ENCODE measurements at places on chromosomes 16 and 17. TPM values are rescaled to one million over a fixed set of nuclear protein-coding genes. Genes with fewer than 3 reads are reported as not detected.
A peak's percentile ranks its signal among the peaks of the same experiment; 100 is the strongest.

DNA sequence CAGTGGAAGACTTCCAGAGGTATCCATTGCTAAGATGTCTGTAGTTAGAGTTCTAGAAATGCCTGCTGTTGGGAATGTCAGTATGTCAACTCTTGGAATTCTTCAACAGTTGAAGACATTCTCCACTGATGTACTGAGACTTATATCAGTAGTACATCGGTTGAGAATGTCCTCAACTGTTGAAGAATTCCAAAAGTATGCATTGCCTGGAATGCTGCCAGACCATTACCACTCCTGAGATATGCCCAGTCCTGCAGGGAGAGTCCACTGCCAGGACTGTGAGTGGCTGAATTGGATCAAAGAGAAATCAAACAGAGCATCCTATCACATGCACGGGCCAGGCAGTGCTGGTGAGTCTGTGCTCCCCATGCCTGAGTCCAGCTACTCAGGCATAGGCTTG, 42.0 kb downstream of the IL21R start:
- no peak for DNase-seq

- DNase-seq, result no peak
Measured at GRCh38 chr16:86984343-86984742, 332.8 kb downstream of the C16orf95 start.

DNA sequence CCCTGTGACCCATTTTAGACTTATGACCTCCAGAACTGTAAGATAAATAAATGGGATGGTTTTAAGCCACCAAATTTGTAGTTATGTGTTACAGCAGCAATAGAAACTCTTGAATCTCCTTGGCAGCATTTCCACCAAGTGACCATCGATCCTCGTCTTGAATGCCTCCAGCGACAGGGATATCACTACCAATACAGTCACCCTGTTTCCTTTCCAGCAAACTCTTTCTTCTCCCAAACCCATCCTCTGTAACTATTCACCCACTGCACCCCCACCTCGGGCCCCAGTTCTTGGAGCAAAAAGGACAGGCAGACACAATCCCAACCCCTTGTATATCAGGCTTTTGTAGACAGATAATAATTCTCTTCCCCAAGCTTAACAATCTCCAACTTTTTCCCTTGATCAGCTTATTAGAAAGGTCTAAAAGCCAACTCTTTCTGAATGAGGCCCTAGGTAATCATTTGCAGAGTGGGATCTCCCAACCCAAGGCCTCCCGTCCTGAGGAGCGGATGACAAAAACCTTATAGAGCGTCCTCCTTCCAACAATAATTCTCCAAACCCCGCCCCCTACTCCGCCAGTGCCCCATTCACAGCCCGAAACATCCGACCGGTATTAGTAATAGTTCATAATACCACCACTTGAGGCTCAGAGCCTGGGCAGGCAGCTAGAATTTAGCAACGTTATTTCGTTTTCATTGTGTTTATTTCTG, 14.7 kb upstream of the PLLP start:
- peak; percentile 91 for DNase-seq

The MRPL12 gene
- 186 TPM for total RNA-seq

GRCh38 chr17:34519282-34519681, 60.1 kb upstream of the TMEM132E start:
- peak; percentile 1 for DNase-seq

DNA sequence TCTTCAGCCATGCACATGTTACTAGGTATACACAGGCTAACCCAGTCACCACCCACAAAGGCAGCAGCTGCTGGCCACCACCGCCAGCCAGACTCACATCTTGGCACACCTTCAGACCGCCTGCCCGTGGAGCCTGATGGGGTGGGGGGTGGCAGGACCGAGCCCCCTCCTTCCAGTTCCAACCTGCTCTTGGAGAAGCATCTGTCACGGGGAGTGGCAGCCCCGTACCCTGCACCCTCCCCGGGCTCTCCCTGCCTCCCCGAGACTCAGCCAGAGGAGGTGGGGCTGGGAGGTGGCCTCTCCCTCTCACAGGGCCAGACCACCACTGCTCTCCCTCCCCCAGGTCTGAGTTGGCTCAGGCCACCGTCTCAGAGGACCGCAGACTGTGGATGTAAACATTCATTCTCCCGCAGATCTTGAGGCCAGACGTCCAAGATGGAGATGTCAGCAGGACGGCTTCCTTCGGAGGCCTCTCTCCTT, 11.3 kb upstream of the RBFOX3 start:
- DNase-seq, result no peak

GRCh38 chr16:26643519-26643918, 423.2 kb upstream of the C16orf82 start:
- no peak for DNase-seq

The PRR35 gene
- not detected for total RNA-seq

GRCh38 chr17:4588391-4588790, 4.1 kb downstream of the SMTNL2 start:
- no peak for DNase-seq

- no peak for DNase-seq
Measured at GRCh38 chr16:49617710-49618330, 238.1 kb downstream of the ZNF423 start.

DNA sequence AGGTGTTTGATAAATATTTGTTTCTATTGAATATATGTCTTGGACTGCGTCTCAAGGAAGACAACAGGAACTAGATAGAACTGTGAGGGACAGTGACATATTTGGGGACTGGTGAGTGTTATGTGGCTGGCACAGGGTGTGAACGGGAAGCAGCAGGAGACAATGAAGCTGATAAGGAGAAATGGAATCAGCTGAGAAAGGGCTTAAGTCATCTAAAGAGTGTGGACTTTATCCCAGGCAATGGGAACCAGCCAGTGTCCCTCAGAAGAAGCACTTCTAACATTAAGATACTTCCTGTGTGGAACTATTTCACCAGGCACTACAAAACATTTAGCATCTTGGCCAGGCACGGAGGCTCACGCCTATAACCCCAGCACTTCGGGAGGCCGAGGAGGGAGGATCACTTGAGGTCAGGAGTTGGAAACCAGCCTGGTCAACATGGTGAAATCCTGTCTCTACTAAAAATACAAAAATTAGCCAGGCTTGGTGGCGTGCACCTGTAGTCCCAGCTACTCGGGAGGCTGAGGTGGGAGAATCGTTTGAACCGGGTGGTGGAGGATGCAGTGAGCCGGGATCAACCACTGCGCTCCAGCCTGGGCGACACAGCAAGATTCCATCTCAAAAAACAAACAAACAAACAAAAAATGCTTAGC, 41.2 kb downstream of the ARHGAP17 start:
- no peak for DNase-seq

GRCh38 chr17:51685287-51685909, 425.1 kb downstream of the UTP18 start:
- no peak for DNase-seq

The SDR42E1 gene
- not detected for total RNA-seq

DNA sequence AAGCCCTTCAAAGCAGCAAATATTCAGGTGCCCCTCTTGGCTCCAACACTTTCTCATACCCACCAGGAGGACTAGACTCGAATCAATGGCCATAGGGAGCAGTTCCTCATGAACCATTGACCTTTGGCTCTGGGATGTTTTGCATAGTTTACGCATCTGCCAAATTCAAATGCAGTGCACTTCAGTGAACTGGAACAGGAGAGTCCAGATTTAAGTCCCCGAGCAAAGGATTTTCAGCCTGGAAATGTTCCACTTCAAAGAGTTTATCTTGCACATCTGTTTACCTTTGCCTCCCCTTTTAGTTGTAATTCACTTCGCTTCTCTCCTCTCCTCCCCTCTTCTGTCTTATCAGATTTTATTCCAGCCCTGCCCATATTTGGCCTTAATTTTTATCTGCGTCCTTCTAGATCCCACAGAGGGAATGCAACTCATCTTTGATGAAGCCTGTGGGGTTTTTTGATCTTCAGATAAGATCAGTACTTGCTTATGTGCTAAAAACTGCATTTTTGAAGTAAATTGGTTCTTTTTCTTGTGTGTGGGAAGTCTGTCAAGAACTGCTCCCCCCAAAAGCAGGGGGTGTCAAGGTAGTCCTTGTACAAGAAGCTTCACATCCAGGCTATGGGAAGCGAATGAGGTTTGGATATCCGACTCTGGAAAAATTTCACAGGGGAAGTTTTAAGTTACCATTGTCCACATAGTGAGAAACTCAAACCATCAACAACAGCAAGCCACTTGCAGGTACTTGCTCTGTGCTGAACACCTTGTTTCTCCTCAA, 281.6 kb downstream of the RBFOX1 start:
- no peak for DNase-seq

DNA sequence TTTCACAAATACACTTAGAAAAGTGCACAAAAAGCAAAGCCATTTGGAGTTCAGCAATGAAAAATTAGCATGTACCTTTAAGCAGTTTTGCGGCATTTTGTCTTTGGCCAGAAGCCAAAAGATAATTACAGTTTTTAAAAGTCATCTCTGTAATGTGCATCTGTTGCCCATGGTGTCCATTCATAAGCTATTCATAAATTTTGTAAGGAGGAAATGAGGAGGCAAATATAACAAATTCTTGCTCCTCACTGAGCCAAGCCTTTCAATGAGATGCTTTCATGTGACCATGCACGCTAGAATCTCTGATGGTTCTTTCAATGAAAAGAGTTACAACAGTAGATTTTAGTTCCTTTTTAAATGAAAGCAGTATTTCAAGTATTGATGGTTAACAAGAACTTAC, 247.1 kb upstream of the MON1B start:
- DNase-seq, result peak; percentile 1

GRCh38 chr16:82091241-82091640, 56.2 kb downstream of the HSD17B2 start:
- DNase-seq, result no peak

The GGT6 gene
- total RNA-seq, result not detected

The HCRT gene
- total RNA-seq, result not detected

- no peak for DNase-seq
Measured at GRCh38 chr16:64449506-64449905, 672.4 kb downstream of the CDH11 start.

The CSF3 gene
- not detected for total RNA-seq

DNA sequence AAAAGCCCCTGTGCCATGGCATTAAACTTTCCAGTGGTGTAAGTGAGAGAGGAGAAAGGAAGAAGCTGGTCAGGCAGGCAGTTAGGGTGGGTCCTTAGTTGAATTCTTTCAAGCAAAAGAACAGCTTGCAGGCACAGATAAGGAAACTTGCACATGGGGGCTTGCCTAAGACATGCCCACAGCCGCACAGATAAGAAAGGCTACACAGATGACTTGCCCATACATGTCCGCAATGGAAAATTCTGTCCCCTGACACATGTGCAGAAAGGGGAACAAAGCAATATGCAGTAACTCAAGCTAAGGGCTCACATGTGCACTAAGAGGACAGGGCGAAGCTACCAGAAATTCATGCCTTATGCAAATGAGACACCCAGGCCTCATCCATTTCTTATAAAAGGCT, 69.9 kb downstream of the GSG1L start:
- DNase-seq, result no peak

DNA sequence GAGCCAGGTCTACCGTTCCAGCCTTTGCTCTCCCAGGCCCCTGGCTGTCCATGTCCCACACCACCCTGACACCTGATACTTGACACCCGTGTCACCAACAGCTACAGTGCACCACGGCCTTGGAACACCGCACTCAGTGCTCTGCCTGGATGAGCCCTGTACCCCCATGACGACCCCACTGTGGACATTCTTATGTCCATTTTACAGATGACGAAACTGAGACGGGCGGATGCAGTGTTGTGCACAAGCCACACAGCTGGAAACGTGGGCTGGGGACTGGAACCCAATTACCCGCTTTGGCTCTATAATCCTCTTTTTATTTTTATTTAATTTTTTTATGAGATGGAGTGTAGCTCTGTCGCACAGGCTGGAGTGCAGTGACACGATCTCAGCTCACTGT, 83.6 kb upstream of the CBX4 start:
- no peak for DNase-seq

DNA sequence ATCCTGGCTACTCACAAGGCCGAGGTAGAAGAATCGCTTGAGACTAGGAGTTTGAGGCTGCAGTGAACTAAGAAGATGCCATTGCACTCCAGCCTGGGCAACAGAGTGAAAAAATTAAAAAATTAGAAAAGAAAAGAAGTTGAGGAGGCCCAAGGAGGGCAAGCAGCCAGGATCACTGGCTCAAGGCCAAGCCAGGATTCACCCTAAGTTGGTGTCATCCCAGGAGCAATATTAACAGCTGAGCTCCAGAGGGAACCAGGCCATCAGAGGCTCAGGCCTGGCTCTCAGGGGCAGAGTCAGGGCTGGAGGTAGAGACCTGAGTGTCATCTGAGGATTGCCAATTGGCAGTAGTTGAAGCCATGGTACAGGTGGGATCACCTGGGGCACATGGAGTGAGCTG, 20.7 kb downstream of the DRC3 start:
- no peak for DNase-seq

DNA sequence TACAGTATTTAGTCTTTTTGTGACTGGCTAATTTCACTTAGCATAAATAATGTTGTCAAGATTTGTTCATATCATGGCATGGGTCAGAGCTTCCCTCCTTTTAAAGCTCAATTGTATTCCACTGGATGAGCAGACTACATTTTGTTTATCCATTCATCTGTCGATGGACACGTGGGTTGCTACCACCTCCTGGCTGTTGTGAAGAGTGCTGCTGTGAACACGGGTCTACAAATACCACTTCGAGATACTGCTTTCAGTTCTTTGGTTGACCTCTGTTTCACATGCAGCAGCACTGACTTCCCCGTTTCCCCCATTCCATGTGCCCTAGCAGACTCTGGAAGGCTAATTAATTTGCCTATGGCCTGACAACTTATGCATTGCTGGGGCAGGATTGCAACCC, 285.4 kb downstream of the SHISA9 start:
- no peak for DNase-seq

The CDH15 gene
- 0.24 TPM for total RNA-seq

- DNase-seq, result no peak
Measured at GRCh38 chr16:29985271-29985811, 10.1 kb downstream of the HIRIP3 start.

The OR1A1 gene
- not detected for total RNA-seq

All from A673 (cell line).